ENCODE measurements at places on chromosomes 6 and 20. TPM values are rescaled to one million over a fixed set of nuclear protein-coding genes. Genes with fewer than 3 reads are reported as not detected.

VGLL2 gene
- total RNA-seq: not detected

RSPH9 gene
- not detected for total RNA-seq

HLA-DRB5 gene
- total RNA-seq: 0.82 TPM

AFG1L gene
- total RNA-seq: 5.3 TPM

WFDC10B gene
- not detected for total RNA-seq

RNF39 gene
- total RNA-seq: not detected

ECT2L gene
- not detected for total RNA-seq

GABRR2 gene
- 0.51 TPM for total RNA-seq

ANKRD66 gene
- not detected for total RNA-seq

FAM217A gene
- not detected for total RNA-seq

DNA sequence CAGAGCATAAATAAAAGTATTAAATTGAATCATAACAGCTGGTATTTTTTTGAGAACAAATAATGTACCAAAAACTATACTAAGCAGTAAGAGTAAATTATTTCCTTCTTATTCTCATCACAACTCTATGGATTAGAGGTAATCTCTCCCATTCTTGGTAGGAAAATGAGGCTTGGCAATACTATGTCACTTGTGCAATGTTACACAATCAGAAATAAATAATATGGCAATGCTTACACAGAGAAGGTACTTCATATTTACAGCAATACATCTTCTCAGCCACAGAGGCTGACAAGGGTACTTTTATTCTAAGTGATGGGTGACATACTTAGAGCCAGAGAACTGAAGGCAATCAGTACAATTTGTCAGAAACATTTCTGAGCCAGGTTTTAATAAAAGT lies 3.9 kb downstream of the DST start:
- no peak overlapping the region for H3K27ac ChIP-seq
- no peak for DNase-seq
- no peak overlapping the region for H3K4me3 ChIP-seq
- no peaks in the 10 kb centered on the region for H3K4me1 ChIP-seq

DNA sequence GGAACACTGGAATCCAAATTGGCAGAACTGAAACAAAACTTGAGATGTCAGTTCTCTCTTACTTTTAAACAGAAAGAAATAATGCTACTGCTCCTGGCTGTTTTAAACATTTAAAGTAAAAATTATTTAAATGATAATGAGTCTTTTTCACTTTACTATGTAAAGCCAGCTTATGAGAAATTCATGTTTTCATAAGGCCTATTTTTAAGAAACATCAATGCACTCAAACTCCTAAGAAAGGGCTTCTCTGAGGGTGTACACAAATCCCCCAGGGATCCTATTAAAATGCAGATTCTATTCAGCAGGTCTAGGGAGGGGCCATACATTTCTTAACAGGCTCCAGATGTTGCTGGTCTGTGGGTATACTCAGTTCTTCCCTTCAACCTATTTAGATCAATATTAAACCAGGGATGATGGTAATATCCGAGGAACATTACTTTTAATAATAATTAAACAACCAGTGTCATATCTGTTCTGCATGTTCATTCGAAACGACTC lies 2.3 kb downstream of the FERMT1 start:
- no peak overlapping the region for H3K27ac ChIP-seq
- H3K27me3 ChIP-seq: peaks cover 32% of the 10 kb centered on the region
- DNase-seq: no peak
- H3K36me3 ChIP-seq: no peaks in the 10 kb centered on the region
- no peak overlapping the region for H3K4me3 ChIP-seq
- peaks cover 12% of the 10 kb centered on the region for H3K4me1 ChIP-seq

GRCh38 chr6:139981768-139982181 lies 607.3 kb upstream of the CITED2 start:
- H3K27me3 ChIP-seq: no peaks in the 10 kb centered on the region
- H3K4me3 ChIP-seq: no peak overlapping the region
- no peaks in the 10 kb centered on the region for H3K4me1 ChIP-seq
- H3K27ac ChIP-seq: no peak overlapping the region
- no peak for DNase-seq

GRCh38 chr20:45841407-45842129 lies 8.0 kb downstream of the SNX21 start:
- H3K4me3 ChIP-seq: no peak overlapping the region
- no peaks in the 10 kb centered on the region for H3K4me1 ChIP-seq
- H3K36me3 ChIP-seq: peaks cover 11% of the 10 kb centered on the region
- H3K27me3 ChIP-seq: no peaks in the 10 kb centered on the region
- no peak overlapping the region for H3K27ac ChIP-seq
- DNase-seq: no peak

DNA sequence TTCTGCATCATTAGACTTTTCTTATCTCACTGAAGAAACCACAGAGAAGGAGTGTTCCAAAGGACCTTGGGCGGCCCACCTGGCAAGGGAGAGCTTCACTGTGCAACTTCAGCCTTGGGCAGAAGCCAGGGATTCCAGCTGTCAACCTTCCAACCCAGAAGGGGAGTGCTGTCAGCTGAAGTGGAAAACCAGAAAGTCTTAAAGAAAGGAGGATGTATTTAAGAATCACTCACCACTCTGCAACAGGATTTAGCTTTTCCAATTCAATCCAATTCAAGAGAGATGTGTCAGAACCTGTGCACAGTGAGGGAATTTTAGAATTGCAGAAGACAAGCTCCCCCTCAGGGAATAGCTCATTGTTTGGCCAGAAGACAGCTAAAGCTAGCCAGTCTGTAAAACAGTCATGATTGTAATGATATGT lies 553.7 kb downstream of the CD83 start:
- no peak for DNase-seq
- peaks cover 36% of the 10 kb centered on the region for H3K4me1 ChIP-seq
- no peaks in the 10 kb centered on the region for H3K27me3 ChIP-seq
- no peak overlapping the region for H3K27ac ChIP-seq
- no peaks in the 10 kb centered on the region for H3K36me3 ChIP-seq
- H3K4me3 ChIP-seq: no peak overlapping the region

GRCh38 chr6:43979525-43979924 lies 147.7 kb downstream of the MRPL14 start:
- peaks cover 12% of the 10 kb centered on the region for H3K27me3 ChIP-seq

- H3K36me3 ChIP-seq: peaks cover 2% of the 10 kb centered on the region
- H3K27me3 ChIP-seq: no peaks in the 10 kb centered on the region
- H3K4me3 ChIP-seq: peak overlapping the region; percentile 20
- H3K4me1 ChIP-seq: peaks cover 49% of the 10 kb centered on the region
- peak; percentile 48 for DNase-seq
Observed at GRCh38 chr20:63636752-63637628, 10.1 kb upstream of the GMEB2 start.

DNA sequence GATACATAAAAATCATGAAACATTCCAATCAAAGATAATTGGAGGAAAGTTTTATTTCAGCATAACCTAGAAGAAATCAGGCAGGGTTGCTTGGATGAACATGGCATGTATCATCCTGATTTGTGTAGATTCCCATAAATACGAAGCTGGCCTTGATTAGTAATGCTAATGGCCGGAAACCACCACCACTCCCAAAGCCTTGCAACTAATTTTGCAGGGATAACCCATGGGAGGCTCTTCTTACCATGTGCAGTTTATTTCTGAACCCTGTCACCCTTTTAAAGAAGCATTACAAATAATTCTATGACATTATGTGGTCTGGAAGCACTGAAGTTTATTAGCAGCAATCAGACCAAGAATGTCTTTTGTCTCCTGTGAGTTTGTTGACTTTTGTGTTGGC lies 80.8 kb downstream of the AIG1 start:
- no peak for DNase-seq
- H3K4me1 ChIP-seq: peaks cover 33% of the 10 kb centered on the region
- H3K27ac ChIP-seq: no peak overlapping the region
- no peaks in the 10 kb centered on the region for H3K27me3 ChIP-seq
- H3K36me3 ChIP-seq: peaks cover 43% of the 10 kb centered on the region

GRCh38 chr20:8156235-8157079 lies 24.4 kb downstream of the PLCB1 start:
- H3K27ac ChIP-seq: no peak overlapping the region
- DNase-seq: no peak
- H3K36me3 ChIP-seq: peaks cover 5% of the 10 kb centered on the region

GRCh38 chr6:134455319-134455718 lies 137.4 kb upstream of the SGK1 start:
- no peak overlapping the region for H3K4me3 ChIP-seq
- no peak overlapping the region for H3K27ac ChIP-seq
- H3K36me3 ChIP-seq: no peaks in the 10 kb centered on the region
- DNase-seq: no peak

DNA sequence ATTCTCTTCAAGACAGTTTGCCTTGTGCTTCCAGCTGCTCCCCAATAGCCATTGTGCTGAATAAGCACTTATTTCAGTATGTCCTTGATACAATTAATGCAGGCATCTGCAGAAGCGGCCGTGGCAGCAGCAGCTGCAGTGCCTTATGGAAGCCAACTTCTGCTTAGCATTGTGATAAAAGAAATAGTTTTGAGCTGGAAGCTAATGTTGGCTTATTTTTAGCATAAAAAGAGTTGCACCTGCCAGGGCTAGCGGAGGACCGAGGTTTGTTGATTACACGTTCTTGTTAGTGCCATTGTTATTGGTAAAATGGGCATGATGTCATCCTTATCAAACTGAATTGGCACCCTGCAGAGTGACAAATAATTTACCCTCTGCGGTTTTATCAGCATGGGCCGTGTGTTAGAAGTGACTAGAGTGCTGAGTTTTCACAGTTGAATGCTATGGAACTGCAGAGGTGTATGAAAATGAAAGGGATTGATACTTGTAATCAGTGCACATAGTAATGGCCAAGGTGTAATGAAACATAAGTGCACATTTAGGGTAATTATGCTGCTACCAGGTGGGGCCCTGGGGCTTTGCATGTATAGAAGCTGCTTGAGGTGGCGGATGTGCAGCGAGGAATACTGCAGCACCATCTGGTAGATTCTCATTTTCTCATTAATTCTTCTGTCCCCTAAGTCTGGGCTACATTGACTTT lies 334.3 kb downstream of the CDKAL1 start:
- H3K36me3 ChIP-seq: peaks cover 4% of the 10 kb centered on the region
- H3K4me1 ChIP-seq: no peaks in the 10 kb centered on the region
- H3K4me3 ChIP-seq: no peak overlapping the region

- no peak overlapping the region for H3K27ac ChIP-seq
- no peak for DNase-seq
- peaks cover 8% of the 10 kb centered on the region for H3K4me1 ChIP-seq
- no peaks in the 10 kb centered on the region for H3K36me3 ChIP-seq
- H3K4me3 ChIP-seq: no peak overlapping the region
Observed at GRCh38 chr6:148818939-148819575, 72.2 kb downstream of the UST start.

All from activated CD4-positive, alpha-beta memory T cell treated with anti-CD3 and anti-CD28 coated beads for 36 hours (primary cell).